ENCODE measurements at places on chromosomes 5 and 9.

DNA sequence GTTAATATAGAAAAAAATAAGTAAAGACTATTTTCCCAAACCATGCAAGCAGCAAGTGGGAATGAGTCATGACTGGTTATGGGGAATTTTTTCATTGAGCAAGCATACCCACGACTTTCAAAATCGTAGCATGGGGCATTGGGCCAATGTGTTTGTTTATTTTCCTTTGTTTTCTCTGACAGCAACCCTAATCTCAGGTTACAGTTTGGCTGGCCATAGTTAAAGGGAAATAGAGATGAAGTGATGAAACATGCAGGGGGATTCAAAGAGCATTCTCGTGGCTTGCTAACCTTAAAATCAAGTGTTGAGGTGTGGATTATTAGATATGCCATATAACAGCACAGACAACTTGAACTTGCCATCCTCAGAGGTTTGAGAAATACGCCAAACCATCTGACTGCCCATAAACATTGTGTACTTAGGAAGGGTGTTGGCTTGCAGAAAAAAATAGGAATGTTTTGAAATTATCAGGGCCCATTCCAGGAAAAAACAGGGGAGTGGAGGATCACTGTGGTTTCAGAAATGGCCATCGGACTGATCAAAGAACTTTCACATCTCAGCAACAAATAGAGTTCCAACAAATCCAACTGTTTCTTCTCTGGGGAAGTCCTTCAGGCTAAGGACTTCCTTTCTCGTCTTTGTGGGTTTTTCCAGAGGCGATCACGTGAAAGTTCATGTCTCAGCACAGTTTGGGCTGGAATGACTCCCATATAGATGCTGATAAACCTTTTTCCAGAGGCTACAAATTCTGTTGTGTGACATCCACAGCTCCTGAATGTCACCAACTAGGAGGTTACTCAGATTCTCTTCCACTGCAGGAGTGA, 259.1 kb downstream of the SYK start:
- DNase-seq: peak; percentile 98

- DNase-seq: no peak
Observed at GRCh38 chr5:75837258-75837841, 120.1 kb upstream of the POC5 start.

GRCh38 chr5:4411664-4412063, 728.5 kb upstream of the ADAMTS16 start:
- no peak for DNase-seq

GRCh38 chr9:120107138-120107537, 472.8 kb downstream of the CDK5RAP2 start:
- DNase-seq: no peak

DNA sequence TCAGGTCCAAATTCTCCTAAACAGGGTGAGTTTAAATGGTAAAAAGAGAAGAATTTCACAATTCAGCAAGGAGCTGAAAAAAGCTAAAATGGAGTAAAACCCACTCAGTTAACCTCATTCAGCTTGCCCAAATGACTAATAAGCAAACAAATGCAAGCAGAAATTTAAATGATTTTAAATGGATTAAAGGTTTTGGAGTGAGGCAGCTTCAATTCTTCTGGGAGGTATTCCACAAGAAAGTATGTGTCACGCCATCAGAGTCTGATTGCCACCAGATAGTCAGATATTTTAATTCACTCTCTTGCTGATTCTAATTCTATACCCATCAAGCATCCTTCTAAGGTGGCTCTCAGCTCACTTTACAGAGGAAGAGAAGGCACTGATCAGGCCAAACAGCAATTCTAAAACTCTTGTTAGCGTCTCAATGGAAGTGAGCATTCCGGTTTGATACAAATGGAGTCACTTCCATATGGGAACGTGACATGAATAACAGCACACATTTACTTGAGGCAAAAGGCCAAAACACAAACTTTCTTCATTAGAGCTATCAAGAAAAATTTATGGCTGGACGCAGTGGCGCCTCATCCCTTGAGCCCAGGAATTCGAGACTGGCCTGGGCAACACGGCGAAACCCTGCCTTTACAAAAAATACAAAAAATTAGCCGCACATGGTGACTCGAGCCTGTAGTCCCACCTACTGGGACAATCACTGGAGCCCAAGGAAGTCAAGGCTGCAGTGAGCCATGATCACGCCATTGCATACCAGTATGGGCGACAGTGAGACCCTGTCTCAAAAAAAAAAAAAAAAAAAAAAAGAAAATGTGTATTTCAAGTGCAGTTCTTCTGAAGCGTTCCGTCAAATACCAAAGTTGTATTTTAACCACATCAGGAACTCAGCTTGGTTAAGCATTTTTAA, 2.0 kb downstream of the CLK4 start:
- peak; percentile 44 for DNase-seq

DNA sequence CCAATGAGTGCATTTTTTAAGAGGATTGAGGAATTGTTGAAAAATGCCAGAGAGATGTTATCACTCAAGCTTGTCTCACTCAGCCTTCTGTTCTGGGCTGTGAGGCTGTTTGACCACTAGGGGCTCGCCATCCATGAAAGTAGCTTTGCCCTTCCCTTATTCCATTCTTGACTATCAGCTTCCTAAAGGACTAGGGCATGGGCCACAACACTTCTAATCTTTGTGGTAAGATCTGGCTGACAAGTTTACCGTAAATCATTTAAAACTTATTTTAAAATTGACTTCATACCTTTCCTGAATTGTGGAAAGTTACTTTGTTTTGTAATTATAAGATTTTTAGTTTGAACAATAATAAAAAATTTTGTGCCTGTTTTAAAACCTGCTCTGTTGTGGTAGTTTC, 49.5 kb downstream of the TJP2 start:
- DNase-seq: peak; percentile 81

DNA sequence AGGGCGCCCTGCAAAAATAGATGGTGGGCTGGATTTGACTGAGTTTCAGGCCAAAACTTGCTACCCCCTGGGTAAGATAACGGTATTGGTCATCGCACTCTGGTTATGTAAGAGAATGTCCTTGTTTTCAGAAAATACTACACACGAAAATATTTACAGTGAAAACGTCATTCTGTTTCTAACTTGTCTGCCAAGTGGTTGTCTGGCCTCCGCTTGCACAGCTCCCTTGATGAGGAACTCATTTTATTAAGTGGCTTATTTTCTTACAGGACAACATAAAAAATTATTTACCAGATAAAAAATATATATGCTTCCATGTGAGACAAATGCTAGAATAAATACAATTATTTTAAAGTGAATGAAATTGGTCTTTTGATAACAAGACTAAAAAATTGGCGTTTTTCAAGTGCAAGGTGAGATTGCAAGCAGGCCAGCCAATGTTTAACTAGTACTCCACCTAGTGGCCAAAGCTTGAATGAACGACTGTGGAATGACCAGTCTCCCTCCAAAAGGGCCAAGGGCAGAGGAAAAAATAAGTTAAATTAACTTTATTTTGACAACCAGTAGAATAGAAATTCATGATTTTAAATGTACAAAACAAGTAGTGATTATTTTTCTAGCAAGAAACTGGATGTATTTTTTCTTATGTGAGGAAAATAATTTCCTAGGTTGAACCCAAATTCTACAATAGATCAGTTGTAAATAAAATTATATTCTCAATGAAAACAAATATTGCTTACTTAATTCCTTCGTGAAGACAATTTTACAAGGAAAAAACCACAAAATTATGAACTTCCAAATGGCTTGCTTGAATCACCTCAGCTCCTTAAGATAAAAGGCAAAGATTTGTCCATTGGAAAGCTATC, 93.2 kb downstream of the ZFAND5 start:
- DNase-seq: peak; percentile 86

GRCh38 chr5:90056911-90057705, 352.4 kb downstream of the CETN3 start:
- peak; percentile 9 for DNase-seq

GRCh38 chr5:81398741-81399140, 4.8 kb upstream of the ACOT12 start:
- DNase-seq: no peak

- DNase-seq: no peak
Observed at GRCh38 chr9:37187292-37187691, 66.9 kb downstream of the ZCCHC7 start.

DNA sequence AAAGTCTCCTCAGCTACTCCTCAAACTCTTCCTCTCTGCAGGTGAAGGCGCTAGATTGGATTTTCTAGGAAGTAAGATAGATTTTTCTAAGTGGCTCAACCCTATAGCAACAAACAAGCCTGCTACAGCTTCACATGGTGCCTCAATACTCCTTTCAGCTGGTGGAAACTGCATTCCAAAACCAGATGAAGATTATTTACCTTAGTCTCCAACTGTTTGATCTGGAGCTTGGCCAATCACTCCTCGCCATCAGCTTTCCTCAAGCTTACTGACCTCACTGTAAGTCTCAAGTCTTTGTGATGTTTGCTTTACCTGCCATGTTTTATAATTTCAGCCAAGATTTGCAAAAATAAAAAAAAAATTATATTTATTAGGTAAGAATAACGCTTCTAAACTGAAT, 622.4 kb downstream of the CHSY3 start:
- no peak for DNase-seq

DNA sequence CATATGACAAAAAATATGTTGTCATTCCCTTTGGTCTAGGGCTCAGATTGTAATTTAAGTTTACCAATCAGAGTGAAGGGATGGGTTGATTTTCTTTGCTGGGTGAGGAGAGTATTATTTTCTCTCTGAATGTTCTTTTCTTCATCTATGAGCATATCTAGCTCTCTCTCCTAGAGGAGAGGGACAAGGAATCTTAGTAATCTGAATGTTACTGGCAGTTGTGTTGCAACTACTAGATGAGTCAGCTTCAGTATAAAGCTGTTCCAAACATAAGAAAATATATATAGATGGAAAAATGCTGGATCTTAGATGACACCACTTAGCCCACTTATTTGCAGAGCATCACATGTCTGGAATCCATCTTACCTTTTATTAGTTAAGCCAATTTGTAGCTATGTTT, 259.3 kb downstream of the TUSC1 start:
- DNase-seq: peak; percentile 57

DNA sequence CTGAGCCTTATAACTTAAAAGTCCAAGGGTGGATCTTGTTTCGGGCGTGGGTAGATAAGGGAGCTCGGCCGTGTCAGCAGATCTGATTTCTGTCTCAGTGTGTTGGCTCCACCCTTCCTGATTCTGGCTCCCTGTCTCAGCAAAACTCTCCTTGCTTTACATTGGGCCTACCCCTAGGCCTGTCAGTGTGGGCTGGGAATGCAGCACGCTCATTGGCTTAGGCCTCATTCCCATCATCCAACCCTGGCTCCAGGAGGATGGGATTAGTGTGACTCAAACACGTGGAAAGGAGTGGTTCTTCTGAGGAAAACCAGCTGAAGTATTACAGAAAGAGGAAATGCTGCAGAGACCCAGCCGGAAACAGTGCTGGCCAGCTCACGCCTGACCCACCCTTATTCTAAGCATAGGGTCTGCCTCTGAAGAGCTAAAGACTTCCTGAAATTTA, 59.9 kb downstream of the ZFAND5 start:
- DNase-seq: peak; percentile 30

DNA sequence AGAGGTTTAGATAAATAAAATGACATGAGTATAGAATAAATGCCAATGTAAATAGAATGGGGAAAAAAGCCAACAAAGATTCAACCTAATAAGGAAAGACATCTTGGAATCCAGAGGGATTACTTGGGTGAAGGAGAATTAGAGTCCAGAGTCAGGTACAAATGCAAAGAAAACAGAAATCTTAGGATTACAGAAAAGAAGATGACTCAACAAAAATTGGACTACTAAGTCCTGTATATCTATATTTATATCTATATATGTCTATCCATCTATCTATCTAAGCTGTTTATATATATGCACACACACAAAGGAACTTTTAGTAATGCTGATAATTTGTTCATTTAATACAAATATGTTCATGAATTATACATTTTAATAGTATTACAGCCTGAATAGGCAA, 27.6 kb downstream of the FAM174A start:
- peak; percentile 38 for DNase-seq

DNA sequence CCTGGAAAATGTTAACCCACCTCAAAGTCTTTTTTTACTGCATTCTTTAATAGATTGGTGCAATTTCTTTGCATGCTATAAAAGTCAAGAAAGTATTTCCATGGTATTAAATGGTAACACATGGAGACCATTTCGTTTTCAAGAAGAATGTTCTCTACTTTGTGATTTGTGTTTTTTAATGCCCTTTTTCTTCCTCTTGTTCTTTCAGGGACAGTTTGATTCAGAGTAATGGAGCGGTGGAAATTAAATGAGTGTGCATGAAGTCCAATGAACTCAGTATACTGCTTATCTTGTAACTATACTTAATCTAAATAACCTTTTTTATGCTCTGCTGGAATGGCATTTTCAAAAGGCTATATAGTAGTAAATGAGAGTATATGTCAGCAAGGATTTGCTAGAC, 507.0 kb upstream of the CDH6 start:
- no peak for DNase-seq

GRCh38 chr9:83473488-83473971, 64.7 kb downstream of the FRMD3 start:
- peak; percentile 28 for DNase-seq

DNA sequence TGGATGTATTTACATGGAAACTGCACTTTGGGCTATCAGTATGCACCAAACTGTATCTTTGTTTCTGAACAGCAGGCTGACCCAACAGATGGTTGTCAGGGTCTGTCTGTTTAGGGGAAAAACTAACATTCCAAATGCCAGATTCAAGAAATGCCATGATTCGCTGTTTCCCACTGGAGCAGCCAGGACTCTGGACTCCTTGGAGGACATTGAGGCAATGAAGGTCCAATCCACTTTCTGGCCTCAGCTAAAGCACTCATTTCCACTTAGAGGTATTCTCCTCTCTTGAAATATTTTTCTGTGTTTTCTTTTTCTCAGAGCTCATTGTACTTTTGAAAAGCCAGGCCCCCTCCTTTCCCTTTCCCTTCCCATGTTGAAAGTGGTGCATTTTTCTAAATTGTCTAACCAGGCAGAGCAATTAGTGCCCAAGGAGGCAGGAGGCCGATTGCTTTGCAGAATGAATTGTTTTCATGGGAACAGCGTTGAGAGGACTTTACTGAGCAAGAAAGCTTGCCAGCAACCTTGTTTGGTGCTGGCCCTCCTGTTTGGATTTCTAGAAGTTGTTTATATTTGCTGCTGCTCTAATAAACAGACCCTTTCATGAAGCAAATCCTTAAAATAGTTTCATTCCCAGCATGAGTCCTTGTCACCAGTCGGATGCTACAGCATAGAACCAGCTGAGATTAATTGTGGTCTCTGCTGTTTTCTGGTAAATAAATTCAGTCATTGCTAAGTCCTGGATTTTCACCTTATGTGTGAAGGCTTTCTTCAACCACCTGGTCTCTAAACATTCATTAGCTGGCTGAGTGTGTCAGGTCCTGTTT, 132.8 kb upstream of the TAF11L2 start:
- no peak for DNase-seq

- peak; percentile 99 for DNase-seq
Observed at GRCh38 chr9:112333639-112334431, 416 bp upstream of the PTBP3 start.

- DNase-seq: no peak
Observed at GRCh38 chr5:172234031-172234430, 40.1 kb downstream of the EFCAB9 start.
